ENCODE measurements at places on chromosomes 11 and 22.

DNA sequence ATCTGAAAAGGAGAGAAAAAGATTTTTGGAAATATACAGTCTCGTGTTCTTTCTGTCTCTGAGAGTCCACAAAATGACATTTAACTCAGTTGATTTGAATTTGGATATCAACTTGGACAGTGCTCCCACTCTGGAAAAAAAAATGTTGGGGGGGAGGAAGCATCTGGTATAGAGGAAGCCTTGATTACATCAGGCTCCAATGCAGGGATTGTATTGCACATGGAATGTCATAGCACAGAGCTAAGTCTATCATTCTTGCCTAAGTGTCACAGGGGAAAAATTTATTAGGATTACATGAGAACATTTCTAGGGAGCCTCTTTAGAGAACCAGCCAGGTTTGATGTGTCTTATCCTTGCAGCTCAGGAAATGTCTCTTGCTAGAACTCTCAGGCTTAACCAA lies 23.0 kb downstream of the MS4A6A start:
- no peak for DNase-seq

DNA sequence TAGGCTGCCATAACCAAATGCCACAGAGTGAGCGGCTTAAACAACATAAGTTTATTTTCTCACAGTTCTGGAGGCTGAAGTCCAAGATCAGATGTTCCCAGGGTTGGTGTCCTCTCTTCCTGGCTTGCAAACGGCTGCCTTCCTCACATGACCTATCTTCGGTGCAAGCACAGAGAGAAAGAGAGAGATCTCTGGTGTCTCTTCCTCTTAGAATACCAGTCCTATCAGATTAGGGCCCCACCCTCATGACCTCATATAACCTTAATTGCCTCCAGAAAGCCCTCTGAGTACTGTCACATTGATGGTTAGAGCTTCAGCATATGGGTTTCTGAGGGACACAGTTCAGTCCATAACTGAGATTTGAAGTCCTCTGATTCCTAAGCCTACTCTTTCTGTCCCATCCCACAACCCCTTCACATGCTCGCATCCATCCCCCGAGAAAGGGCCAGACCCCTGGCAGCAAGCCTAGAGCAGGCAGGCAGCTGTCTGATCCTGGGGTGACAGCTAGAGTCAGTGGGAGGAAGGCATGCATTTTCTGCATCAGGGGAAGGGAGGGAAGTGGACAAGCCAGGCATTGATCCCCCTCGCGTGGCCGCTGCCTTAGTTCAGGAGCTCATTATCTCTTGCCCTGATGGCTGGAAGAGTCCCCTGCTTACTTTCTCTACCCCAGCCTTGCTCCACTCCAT lies 114.1 kb downstream of the FAR1 start:
- no peak for DNase-seq

GRCh38 chr11:128284634-128285033 lies 302.7 kb downstream of the ETS1 start:
- DNase-seq: no peak

DNA sequence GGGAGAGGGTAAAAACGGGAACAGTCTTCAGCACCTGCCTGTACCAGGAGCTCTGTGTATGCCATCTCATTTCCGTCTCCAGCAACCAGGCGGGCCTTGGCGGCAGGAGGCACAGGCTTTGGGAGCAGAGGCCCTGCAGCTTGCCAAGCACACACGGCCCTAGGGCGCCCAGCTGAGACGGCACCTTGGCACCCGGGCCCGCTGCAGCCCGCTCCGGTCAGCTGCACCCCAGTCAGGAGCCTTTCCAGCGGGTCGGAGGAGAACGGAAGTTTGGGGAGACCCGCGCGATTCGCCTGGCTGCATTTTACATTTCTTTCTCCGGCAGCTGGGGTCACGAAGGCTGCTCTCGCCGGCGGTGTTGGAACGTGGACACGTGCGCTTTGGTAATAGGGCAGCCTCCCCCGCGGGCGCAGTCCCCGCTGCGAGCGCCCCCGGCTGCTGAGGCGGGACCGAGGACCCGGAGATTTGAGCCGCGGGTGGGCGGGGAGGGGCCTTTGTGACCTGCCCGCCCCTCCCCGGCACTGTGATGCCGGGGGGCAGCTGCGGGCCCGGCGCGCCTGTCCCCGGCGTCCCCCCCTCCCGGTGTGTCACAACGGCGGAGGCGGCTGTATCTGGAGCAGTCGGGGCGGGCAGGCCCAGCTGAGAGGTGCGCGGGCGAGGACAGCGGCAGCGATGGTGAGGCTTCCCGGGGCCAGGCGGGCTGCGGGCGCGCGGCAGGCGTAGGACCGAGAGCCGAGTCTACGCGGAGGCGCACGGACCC lies at the start of gene TUBA8:
TSS of gene TUBA8 (plus strand) at position 616 of the 760 bp plus-strand sequence. CDS start at position 673, 57 bp downstream.
- DNase-seq: peak; percentile 52

DNA sequence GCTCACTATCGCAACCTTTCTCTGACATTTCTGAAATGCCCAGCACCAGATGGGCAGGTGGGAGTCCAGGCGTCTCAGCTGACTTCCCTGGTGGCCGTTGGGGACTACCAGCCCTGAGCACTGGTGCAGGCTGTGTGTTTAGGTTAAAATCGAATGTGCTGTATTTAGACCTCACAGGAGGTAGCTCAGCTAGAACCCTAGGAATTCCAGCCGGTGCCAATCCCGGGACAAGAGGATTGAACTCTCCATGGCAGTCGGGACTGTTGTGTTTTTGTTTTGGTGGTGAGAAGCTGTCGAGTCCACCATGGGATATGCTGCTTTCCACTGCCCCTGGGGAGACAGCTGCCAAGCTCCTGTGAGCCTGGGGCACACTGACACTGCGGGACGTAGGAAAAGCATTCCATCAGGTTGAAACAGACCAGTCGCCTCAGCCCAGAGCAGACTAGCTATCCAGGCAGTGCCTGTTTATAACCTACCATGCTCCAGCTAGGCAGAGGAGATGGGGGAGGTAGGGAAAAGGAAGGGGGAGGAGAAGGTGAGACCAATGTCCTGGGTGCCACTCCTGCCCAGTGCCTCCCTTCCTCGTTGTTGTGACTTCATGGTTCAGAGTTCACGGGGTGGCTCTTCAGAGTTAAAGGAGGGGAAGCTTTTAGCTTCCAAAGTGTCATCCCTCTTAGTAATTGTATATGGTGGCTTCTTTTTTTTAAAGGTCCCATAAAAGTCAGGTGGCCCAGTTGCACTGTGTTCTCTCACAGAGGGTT lies 53.0 kb downstream of the MICAL2 start:
- no peak for DNase-seq

- DNase-seq: peak; percentile 15
Measured at GRCh38 chr11:17593466-17594245, 46.6 kb downstream of the OTOG start.

- DNase-seq: no peak
Measured at GRCh38 chr22:45155050-45155840, 8.5 kb upstream of the NUP50 start.

GRCh38 chr22:42800451-42801251 lies 56.4 kb downstream of the ARFGAP3 start:
- no peak for DNase-seq

DNA sequence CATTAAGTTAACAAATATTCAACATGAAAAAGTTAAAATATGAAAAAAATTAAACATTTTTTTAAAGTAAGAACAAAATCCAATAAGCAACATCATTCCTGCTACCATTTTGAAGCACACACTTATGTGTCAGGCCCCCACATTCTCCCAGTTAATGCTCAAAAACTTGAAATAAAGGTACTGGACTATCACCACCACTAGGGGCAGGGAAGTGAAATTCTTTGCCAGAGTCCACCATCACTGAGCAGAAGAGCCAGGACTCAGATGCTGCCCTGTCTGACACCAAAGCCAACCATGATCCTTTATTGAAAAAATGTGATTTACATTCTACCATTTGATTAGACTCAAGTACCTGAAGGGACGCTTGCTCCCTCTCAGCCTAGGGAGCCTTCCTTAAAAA lies 39.1 kb downstream of the PITPNB start:
- no peak for DNase-seq

DNA sequence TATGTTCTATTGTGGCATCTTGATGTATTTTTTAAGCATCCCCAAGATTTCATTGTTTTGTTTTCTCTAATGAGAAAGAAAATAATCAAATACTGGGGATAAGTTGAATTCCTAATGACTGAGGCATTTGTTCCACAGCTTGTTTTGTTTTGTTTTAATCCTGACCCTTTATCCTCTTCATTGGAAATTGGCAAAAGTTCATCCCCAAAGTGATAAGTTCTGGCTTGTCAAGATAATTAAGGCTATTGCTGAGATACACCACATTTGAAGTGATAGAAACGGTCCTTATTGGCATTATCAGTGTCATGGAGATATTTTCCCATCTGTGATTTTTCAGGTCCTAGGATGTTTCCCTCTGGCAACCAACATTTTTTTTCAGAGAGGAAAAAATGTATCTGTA lies 65.0 kb downstream of the SLC36A4 start:
- no peak for DNase-seq

DNA sequence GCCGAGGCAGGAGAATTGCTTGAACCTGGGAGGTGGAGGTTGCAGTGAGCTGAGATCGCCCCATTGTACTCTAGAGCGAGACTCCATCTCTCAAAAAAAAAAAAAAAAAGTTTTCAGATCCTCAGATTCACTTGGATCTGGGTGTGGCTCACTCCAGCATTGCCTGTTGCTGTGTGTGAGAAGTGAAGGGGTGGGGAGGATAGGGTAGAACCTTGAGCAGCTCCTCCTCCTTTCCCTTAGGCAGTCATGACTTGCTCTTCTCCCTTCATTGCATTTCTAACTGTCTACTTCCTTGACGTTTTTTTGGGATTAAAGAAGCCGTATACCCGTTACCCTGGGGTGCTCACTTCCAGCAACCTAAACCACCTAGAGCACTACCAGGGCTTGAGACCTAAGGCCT lies 63.1 kb upstream of the YWHAH start:
- no peak for DNase-seq

DNA sequence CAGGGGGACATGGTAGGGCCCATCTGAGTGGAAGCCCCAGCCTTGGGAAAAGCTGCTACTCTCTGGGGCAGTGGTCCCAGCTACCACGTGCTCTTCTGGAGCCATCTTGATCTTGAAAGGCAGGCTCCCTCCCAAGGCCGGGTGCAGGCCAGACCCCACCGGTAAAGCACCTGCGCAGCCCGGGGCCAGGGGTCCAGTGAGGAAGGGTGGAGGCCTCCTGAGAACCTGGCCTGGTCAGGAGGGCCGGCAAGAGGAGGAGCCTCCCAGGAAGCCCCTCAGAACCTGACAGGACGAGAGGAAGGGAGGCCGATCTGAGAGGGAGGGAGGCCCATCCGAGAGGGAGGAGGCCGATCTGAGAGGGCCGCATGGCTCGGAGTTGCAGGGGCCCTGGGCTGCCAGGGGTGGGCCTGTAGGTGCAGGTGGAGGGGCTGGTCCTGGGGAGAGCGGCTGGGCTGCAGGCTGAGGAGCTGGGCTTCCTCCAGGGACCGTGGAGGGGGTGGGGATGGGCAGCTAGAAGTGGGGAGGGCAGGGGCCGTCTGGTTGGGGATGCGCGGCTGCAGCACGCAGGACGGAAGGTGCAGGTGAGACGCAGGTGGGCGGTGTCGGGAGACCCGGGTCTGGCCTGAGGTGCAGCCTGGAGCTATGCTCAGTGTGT lies 529 bp downstream of the GRAMD4 start:
- DNase-seq: no peak

- DNase-seq: no peak
Measured at GRCh38 chr11:24593332-24593731, 96.5 kb downstream of the LUZP2 start.

- no peak for DNase-seq
Measured at GRCh38 chr11:19852288-19852687, 139.7 kb downstream of the NAV2 start.

DNA sequence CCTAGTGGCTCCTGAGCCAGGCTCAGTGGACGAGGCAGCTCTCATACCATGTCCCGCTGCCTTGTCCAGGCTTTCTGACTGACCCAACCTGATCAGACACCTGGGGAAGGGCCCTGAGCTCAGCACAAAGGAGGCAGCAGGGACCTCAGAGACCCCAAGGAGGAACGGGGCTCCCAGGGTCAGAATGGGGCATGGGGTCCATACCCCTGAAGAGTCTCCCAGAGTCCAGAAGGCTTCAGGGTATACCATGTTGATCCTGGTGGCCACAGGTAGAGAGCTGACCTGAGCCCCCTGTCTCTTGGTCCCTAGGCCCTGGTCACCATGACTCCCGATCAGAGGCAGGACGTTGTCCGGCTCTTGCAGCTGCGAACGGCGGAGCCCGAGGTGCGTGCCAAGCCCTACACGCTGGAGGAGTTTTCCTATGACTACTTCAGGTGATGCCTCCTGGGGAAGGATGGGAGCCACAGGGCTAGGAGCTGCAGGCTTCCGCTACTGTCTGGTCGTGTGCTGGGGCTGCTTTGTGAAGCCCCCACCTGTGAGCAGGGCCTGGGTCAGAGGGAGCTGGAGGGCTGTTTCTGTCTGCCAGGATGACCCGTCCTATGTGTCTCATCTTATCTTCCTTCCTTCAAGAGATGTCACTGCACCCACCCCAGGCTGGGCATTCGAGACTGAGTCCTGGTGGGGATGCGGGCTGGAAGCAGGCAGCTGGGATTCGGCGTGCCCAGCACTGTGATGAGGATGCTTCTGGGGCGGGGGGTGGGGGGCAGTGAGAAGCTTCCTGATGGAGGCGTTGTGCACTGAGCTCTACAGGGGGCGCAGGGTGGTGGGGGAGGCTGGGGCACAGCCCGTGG lies 74.2 kb downstream of the MYO7A start:
- no peak for DNase-seq

GRCh38 chr11:44761551-44761961 lies 34.8 kb downstream of the TSPAN18 start:
- peak; percentile 29 for DNase-seq

DNA sequence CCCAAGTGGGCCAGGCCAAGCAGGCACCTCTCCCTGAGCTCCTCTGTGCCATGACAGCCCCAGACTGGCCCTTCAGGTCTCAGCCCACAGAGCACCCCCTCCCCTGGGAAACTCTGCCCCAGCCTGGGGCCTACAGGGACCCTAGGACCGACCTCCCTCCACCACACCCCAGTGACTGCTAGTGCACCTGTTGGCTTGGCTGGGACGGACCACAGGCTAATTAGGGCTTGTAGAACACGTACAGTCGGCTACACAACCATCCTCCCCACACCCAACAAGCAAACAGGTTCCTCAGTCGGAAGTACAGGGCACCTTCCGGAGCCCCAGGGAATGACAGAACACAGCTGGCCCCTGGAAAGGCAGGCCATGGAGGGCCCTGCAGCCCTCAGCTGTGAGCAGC lies 4.3 kb downstream of the SBF1 start:
- DNase-seq: no peak

DNA sequence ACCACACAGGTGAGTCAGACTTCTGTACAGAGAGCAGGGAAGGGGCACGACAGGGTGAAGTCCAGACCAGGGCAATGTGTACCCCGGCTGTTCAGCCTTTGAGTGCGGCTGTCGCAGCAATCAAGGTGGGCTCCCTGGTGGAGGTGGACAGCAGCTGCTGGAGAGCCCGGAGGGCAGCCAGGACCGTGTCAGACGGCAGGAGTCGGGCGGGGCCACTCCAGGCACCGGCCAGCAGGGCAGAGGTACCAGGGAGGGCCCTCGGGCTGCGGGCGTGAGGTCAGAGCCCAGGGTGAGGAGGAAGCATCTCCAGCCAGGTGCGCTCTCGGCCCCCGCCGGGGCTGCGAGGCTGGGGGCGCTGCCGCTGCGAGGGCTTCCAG lies 802 bp upstream of the PIM3 start:
- DNase-seq: peak; percentile 72
